Germinal center (tissue), 1 donor: ENCODE measurements at places on chromosomes 4 and X.
A peak's percentile ranks its signal among the peaks of the same experiment; 100 is the strongest.

DNA sequence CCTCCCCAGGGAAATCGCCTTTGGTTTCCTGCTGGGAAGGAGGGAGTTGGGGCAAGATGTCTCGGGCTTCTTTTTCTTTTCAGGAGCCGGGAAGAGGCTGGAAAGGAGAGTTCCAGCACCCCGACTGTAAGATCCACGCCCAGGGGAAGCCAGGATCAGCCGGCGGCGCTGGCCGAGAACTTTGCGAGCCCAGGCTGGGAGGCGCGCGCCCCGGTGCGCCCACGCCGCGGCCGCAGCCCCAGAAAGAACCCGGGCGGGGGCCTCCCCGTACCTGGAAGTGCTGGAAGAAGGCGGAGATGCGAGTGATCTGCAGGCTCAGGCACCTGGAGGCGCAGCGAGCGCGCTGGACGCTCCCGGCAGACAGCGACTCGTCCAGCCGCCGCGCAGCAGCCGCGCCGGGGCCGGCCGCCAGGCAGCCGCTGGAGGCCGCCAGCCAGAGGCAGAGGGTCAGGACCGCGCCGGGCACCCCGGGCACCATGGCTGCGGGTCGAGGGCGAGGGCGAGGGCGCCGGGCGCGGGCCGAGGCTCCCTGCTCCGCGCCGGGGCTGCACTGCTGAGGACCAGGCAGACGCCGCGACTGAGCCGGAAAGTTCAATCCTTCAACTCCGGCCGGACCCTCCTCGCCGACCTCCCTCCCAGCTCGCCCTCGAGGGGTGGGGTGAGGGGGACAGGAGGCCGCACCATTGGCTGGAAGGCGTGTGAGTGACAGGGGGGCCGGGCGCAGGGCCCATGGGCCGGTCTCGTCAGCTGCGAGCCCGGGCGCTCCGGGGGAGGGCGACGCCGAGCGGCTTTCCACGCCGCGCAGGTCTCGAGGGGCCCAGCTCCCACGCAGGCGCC, at the start of gene ANOS1:
ANOS1 (minus strand) TSS at position 579 of the 837 bp plus-strand sequence; CDS start at position 478, 101 bp downstream.
- no peak for DNase-seq

DNA sequence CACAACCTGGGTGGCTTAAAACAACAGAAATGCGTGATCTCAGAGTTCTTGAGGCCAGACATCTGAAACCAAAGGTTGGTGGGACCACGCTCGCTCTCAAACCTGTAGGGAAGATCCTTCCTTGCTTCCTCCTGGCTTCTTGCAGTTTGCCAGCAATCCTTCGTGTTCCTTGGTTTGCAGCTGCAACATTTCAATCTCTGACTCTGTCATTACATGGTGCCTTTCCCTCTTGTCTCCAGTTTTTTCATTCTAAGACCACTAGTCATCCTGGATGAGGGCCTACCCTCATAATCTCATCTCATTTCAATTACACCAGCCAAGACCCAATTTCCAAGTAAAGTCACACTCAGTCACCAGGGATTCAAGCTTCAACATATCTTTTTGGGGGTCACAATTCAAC, 388.0 kb downstream of the GPM6A start:
- DNase-seq: no peak

- DNase-seq: no peak
Measured at GRCh38 chr4:47444031-47444430, 19.5 kb downstream of the COMMD8 start.

DNA sequence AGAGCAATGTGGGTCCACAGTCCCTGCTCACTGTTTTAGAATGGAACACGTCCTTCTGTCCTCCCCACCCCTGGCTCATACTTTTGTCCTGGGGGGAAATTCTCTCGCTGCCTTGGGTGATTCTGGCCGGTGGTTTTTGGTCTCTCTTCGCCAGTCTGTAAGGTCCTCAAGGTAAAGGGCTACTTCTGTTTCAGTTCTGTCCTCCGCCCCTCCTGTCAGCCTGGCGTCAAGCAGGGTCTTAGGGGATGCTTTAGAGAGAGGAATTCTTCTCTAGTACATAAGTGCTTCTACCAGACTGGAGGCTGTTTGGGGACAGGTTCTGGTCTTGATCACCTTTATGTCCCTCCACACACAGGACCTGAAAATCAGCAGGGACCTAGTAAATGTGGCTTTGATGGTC, 617 bp upstream of the MRFAP1L1 start:
- no peak for DNase-seq

- DNase-seq: peak; percentile 44
Measured at GRCh38 chr4:78864405-78865024, 74.7 kb downstream of the PAQR3 start.

GRCh38 chr4:178081176-178081575, 638.9 kb upstream of the AGA start:
- DNase-seq: no peak

DNA sequence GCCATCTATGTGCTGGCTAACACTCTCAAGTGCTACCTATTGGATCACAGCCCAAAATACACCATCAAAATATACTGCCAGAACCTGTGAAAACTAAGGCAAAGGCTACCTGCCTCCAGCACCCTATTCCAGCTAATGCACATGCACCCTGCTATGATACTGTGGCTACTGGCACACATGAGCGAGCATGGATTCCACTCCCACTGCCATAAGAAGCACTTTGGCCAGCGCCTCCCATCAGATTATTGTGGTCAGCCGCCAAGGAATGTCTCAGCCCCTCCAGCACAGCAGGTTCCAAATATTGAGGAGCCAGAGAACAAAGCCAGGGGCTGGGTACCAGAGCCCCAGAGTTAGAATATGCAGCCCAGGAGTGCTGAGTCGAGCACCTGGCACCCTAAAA, 32.5 kb upstream of the TMPRSS11F start:
- DNase-seq: no peak

DNA sequence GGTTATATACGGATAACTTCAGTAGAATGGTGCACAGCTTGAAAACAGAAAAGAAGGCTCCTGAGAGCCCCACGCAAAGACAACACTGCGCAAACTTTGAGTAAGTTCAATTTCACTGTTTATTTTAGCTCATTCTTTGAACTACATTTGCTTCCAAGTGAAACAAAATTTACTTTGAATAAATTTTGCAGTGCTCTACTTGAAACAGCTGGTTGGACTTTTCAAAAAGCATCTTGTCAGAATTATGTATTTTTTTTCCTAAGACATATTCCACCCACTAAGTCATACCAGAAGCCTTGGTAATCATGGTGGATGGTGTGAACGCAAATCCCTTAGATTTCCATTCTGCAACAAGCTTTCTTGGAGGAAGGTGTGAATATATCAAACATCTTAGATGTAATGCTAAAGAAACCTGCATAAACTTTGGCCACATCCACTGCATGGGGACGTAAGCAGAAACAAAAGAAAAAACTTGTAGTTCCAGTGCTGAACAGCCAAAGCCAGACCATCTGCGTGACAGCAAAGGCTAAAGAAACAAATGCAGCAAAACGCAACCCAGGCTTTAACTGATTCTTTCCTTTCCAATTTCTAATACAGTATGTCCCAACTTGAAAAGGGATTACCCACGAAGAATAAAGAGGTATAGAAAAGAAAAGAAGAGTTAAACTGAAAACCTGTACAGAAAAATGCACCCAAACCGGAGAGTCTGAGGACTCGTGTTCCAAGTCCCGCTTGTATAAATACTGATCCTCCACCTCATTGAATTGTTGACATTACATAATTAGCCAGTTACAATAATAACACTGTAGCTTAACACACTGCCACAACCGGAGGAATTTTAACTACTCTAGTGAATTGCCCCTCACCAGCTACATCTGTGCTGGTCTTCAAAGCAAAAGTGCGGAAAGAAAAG, 90.9 kb downstream of the SH3RF1 start:
- no peak for DNase-seq

DNA sequence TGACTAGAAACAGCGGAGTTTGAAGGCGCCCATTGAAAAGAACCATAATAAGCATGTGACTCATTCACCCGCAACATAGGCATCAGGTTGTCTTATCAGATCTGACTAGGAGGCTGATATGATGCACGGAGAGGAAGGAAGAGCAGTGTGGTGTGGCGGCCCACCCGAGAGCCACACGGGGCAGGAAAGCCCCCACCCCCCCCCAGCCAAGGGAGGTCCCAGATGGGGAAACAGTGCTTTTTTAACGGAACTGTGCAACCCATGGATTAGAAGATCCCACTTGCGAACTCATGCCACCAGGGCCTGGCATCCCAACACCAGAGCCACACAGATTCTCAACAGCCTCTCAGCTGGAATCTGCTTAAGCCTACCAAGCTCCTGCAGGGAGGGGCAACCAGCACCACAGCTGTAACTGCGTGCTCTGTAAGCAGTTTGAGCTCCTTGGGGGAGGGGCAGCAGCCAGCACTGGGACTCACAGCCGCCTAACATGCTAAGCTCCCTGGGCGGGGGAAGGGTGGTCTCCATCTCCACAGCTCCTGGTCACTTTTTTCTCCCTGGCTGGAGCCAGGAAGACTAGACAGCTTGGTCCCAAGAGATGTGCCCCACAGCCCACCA, 466.2 kb downstream of the PDGFC start:
- no peak for DNase-seq

DNA sequence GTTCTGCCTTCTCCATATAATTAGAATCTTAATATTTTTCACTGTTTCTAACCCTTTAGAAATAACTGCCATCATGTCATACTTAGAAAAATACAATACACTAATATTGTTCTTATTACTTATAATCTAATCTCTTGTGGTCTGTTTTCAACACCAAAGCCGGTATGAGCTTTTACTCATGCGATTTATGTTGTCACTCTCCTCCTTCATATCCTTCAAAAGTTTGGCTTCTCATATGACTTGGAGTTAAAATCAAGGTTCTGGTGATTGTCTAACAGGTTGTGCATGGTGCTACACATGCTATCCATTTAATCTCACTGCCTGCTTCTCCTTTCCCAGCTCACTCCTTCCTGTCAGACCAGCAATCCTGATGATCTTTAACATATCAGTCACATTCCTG, 1392.9 kb downstream of the ARAP2 start:
- no peak for DNase-seq

GRCh38 chrX:35098419-35098818, 155.8 kb downstream of the FAM47B start:
- no peak for DNase-seq

GRCh38 chr4:184104419-184105101, 113.1 kb downstream of the ENPP6 start:
- DNase-seq: no peak

- no peak for DNase-seq
Measured at GRCh38 chr4:118967393-118967792, 78.7 kb downstream of the SYNPO2 start.

GRCh38 chr4:181312066-181312465, 931.1 kb upstream of the TENM3 start:
- no peak for DNase-seq

DNA sequence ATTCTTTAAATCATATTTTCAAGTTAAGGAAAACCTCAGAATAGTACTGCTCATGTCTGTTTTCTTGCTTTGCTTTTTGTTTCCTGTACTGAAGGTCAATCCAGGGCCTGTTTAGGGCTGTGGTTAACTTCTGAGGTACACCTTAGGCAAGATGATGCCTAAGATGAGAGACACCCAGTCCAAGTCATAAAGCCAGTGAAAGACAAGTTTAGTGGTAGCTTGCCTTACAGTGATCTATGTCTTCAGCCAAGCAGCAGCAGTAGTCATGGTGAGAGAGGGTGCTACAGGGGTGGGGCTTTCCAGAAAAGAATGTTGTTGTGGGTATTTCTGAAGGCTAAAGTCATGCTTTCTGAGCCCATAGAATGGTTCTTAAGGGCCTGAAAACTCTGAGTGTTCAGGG, 173.7 kb downstream of the VSIG4 start:
- DNase-seq: no peak

GRCh38 chrX:135200297-135200696, 29.1 kb upstream of the CT55 start:
- DNase-seq: no peak

DNA sequence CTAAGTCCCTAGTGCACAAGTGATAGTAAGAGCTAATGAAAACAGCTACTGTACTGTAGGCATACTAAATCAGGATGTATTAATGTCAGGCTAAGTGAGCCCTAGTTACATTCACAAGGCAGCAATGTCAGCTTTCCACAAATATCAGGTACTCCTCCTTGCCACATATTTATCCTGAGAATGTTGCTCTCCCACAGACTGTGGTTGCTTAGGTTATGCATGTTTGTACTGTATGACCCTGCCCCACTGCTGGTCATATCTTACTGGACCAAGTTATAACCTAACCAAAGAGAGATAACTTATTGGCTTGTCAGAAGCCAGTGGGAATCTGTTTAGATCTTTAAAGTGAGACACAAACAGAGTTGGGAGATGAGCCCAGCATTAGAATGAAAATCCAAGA, 241.0 kb downstream of the SLC39A8 start:
- DNase-seq: no peak

- no peak for DNase-seq
Measured at GRCh38 chr4:957231-957580, 16.2 kb downstream of the DGKQ start.

GRCh38 chrX:56107320-56107719, 124.8 kb upstream of the KLF8 start:
- no peak for DNase-seq

DNA sequence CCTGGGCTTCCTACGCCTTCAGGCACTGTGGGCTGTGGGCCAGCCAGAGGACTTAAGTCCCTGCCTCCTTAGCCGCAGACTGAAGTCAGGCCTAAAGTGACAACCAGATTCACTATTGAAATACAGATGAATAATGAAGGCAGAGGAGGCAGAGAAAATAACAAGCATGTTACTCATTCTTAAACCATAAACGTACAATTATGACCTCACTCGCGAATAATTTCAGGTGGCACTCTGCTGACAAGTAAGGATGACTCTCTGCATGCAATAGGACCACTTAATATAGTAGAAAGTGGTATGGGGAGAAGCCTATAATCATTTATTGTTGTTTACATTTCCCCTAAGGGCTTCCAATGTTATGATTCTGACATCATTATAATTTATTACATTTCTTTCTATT, 409.2 kb upstream of the FGF13 start:
- DNase-seq: no peak

- DNase-seq: no peak
Measured at GRCh38 chr4:165288639-165289422, 38.6 kb upstream of the MSMO1 start.

- DNase-seq: no peak
Measured at GRCh38 chr4:80438016-80438415, 102.5 kb downstream of the CFAP299 start.

DNA sequence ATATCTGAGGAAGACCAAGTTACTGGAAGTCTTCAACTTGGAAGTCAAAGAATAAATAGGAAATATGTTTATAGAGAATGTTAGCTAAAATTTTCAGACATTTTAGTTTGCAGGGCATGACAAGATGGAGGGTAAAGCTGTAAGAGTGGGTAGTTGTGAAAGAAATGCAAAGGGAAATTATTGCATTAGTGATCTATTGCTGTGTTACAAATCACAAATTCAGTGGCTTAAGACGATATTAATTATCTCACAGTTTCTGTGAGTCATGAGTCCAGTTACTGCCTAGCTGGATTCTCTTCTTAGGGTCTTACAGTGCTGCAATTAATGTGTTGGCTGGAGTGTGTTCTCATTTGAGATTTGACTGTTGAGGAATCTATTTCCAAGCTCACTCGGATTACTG, 62.9 kb upstream of the CAMK2D start:
- DNase-seq: no peak

GRCh38 chrX:53050841-53051240, 2.3 kb downstream of the GPR173 start:
- no peak for DNase-seq

GRCh38 chr4:26141911-26142638, 178.7 kb upstream of the RBPJ start:
- DNase-seq: peak; percentile 65
